SK-MEL-5 (cell line): ENCODE measurements at places on chromosomes 4 and X. TPM values are rescaled to one million over a fixed set of nuclear protein-coding genes. Genes with fewer than 3 reads are reported as not detected.

- DNase-seq = no peak
These were observed 111.3 kb upstream of the LEF1 start for GRCh38 chr4:108280072-108280471.

- no peak for DNase-seq
These were observed 40.5 kb downstream of the TMEM131L start for GRCh38 chr4:153506341-153507309.

DNA sequence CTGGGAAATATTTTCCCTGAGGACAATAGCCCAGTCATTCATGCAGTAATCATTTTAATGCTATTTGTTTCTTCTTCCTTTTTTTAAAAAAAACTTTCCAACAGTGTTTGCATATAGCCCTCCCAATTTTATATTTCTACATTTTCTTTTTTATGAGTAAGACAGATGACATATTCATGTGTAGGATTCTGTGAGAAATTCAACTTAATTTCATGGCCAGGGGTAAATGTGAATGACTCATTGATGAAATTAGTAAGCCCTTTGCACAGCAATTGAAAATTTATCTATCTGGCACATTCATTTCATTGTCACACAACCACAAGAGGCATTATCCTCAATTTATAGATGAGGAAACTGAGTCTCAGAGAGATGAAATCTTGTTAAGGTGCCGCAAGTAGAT lies 13.7 kb upstream of the SMIM20 start:
- DNase-seq = no peak

GRCh38 chrX:12894074-12895030 lies 12.1 kb upstream of the TLR8 start:
- DNase-seq = peak; percentile 54

DNA sequence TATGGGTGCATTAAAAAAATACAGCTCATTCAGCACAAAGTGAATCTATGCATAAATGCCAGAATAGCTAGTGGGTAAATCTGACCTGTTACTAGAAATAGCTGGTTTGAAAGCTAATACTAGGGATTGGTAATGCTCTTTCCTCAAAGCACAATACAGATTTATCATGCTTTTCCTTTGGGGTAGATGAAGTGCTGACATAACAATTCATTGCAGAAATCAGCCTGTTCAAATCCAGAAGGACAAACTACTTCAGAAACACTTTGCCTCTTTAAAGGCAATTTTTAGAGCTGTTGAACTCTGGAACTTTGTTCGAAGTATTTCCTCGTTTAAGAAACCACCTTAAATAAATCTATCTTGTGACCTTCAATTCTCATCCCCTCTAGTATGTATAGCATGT lies 957.9 kb downstream of the ARAP2 start:
- DNase-seq = no peak

GRCh38 chrX:31057691-31058090 lies 14.2 kb downstream of the FTHL17 start:
- DNase-seq = no peak

GRCh38 chrX:109635146-109635545 lies 10.2 kb upstream of the KCNE5 start:
- peak; percentile 67 for DNase-seq

- DNase-seq = no peak
These were observed 15.7 kb downstream of the LGI2 start for GRCh38 chr4:25015012-25015411.

Gene TMEM271
- not detected in 2 replicates for total RNA-seq

Gene NWD2
- total RNA-seq = not detected in 2 replicates
